ENCODE measurements at places on chromosomes 5 and 9. TPM values are rescaled to one million over a fixed set of nuclear protein-coding genes. Genes with fewer than 3 reads are reported as not detected.

PPP1R2B gene
- polyA plus RNA-seq = 0.16 TPM

PCDHA6 gene
- polyA plus RNA-seq = 4.0 TPM

SMIM27 gene
- 74.6 TPM for polyA plus RNA-seq

STKLD1 gene
- polyA plus RNA-seq = not detected

RASEF gene
- 0.04 TPM for polyA plus RNA-seq

HTR4 gene
- polyA plus RNA-seq = not detected

REEP2 gene
- 42.0 TPM for polyA plus RNA-seq

GBGT1 gene
- 2.3 TPM for polyA plus RNA-seq

MEF2C gene
- polyA plus RNA-seq = 372 TPM

CLIC3 gene
- not detected for polyA plus RNA-seq

C5orf52 gene
- polyA plus RNA-seq = not detected

PCDHB9 gene
- polyA plus RNA-seq = 0.21 TPM

COL27A1 gene
- polyA plus RNA-seq = 1.8 TPM

DCAF12 gene
- 5.9 TPM for polyA plus RNA-seq

ARID3C gene
- not detected for polyA plus RNA-seq

TXNDC8 gene
- polyA plus RNA-seq = not detected

C5 gene
- 0.44 TPM for polyA plus RNA-seq

CDH10 gene
- 13.7 TPM for polyA plus RNA-seq

ZNG1A gene
- polyA plus RNA-seq = 83.0 TPM

SHISAL2B gene
- not detected for polyA plus RNA-seq

NOXA1 gene
- not detected for polyA plus RNA-seq

GMCL2 gene
- polyA plus RNA-seq = not detected

BTNL3 gene
- polyA plus RNA-seq = not detected

PLAC8L1 gene
- not detected for polyA plus RNA-seq

PCDH1 gene
- polyA plus RNA-seq = 0.30 TPM

KCTD16 gene
- polyA plus RNA-seq = 11.7 TPM

OMD gene
- polyA plus RNA-seq = 3.0 TPM

FAM169A gene
- 15.5 TPM for polyA plus RNA-seq

TERT gene
- polyA plus RNA-seq = not detected

GABRP gene
- 0.38 TPM for polyA plus RNA-seq

BAAT gene
- 0.71 TPM for polyA plus RNA-seq

NIPAL4 gene
- polyA plus RNA-seq = not detected

IL33 gene
- polyA plus RNA-seq = 11.8 TPM

FOXD4L3 gene
- not detected for polyA plus RNA-seq

NUTM2F gene
- polyA plus RNA-seq = not detected

TSSK1B gene
- polyA plus RNA-seq = not detected

UBE2QL1 gene
- polyA plus RNA-seq = 32.3 TPM

GNA14 gene
- polyA plus RNA-seq = 7.1 TPM

ZFP2 gene
- 4.6 TPM for polyA plus RNA-seq

PCDHA7 gene
- 0.39 TPM for polyA plus RNA-seq

NUTM2G gene
- polyA plus RNA-seq = not detected

FBP2 gene
- not detected for polyA plus RNA-seq

OR13D1 gene
- not detected for polyA plus RNA-seq

NXNL2 gene
- polyA plus RNA-seq = not detected

CD274 gene
- 0.27 TPM for polyA plus RNA-seq

ECM2 gene
- polyA plus RNA-seq = 9.1 TPM

IRX4 gene
- not detected for polyA plus RNA-seq

FGFR4 gene
- not detected for polyA plus RNA-seq
